Activated CD8-positive, alpha-beta T cell treated with anti-CD3 and anti-CD28 coated beads, Interleukin-2, amount 10 ng/mL, durations not matched to agents 7 days and 5 days (primary cell): ENCODE measurements at places on chromosomes 6 and 20. TPM values are rescaled to one million over a fixed set of nuclear protein-coding genes. Genes with fewer than 3 reads are reported as not detected.

DNA sequence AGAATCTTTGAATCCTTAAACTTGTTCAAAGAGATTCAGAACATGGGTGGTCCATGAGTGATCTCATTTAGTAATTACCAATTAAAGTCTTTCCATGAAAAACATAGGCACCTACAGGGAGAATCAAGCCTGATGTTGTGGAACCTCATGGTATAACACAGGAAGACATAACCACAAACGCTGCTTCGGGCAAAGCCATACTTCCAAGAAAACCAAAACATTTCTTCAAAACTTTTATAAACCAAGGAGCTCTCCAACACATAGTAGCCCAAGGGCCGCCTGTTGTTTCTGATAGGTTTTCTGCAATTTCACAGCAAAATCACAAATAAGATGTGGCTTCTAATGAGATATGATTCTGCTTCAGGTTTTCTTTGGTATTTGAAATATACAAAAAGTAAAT is 2.5 kb downstream of the CHD6 start:
- DNase-seq = no peak
- H3K27ac ChIP-seq = peak overlapping the region; percentile 2
- peaks cover 3% of the 10 kb centered on the region for H3K27me3 ChIP-seq
- no peaks in the 10 kb centered on the region for H3K36me3 ChIP-seq
- H3K4me1 ChIP-seq = peaks cover 40% of the 10 kb centered on the region

DNA sequence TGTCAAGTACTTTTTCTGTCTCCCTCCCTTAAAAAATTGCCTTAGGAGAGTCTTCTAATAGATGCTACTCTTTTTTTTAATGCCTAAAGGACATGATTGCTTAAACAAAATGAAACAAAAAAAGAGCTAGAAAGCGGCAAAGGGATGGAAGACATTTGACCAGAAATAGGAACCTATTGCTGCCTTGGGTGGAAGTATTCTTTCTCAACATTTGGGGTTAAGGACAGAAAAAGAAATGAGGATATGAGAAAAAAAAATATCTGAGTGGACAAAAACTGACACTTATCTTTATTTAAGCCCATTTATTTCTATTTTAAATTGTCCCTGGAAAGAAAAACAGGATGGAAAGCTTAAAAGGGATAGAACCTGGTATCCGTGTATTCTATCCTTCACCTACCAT is 664.9 kb upstream of the CITED2 start:
- H3K36me3 ChIP-seq = no peaks in the 10 kb centered on the region
- no peaks in the 10 kb centered on the region for H3K4me1 ChIP-seq
- H3K27ac ChIP-seq = no peak overlapping the region
- DNase-seq = no peak

- H3K4me1 ChIP-seq = no peaks in the 10 kb centered on the region
- H3K4me3 ChIP-seq = no peak overlapping the region
- peaks cover 53% of the 10 kb centered on the region for H3K36me3 ChIP-seq
Measured at GRCh38 chr6:42075159-42075838, 25.0 kb downstream of the TAF8 start.

DNA sequence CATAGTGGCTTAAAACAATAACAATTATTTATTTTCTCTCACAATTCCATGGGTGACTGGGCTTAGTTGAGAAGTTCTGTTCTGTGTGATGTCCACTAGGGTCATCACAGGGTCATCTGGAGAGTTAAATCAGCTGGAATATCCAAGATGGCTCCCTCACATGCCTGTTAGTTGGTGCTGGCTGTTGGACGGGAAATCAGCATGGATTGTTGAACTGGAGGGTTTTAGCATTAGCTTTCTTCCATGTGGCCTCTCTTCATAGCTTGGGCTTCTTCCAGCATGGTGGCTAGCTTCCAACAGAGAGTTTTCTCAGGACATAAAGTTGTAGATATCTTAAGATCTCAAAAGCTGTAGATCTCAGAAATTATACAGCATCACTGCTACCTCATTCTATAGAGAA is 19.6 kb downstream of the MARCKS start:
- DNase-seq = no peak
- H3K4me1 ChIP-seq = peaks cover 6% of the 10 kb centered on the region
- no peak overlapping the region for H3K4me3 ChIP-seq
- no peak overlapping the region for H3K27ac ChIP-seq
- peaks cover 36% of the 10 kb centered on the region for H3K27me3 ChIP-seq

The BTN1A1 gene
- total RNA-seq = not detected

The ANKRD66 gene
- not detected for total RNA-seq
